Renal pelvis (tissue), 12 donors: ENCODE measurements at places on chromosomes 2 and 18.

DNA sequence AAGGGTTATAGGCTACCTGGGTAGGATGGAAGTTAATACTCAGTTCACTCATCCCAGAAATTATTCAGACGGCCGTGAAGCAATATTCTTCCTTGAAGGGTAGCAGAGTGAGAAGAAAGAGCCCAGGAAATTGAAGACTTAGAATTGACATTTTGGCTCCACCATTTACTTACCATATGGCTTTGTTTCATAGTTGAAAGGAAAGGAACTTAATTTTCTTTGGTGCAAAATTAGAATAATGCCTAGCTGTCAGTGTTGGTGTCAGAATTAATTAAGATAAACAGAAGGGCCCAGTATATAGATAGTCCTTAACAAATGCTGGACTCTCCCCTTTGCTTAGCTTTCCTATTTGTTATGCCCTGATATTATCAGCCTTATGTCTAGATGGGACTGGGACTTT, 263.2 kb downstream of the KCNJ3 start:
- DNase-seq, result no peak

- DNase-seq, result no peak
Observed at GRCh38 chr18:43160509-43160908, 45.0 kb upstream of the RIT2 start.

DNA sequence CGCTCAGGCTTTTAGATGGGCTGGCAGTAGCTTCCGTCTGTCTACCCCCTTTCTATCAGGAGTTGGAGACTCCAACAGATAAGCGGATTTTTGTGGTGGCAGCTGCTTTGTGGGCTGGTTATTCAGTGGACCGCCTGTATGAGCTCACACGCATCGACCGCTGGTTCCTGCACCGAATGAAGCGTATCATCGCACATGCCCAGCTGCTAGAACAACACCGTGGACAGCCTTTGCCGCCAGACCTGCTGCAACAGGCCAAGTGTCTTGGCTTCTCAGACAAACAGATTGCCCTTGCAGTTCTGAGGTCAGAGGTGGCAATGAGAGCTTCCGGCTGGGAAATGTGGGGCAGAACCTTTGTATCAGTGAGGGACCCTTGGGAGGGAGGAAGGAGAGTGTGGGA, 14.8 kb downstream of the CAD start:
- no peak for DNase-seq

- no peak for DNase-seq
Observed at GRCh38 chr2:135657806-135658582, 83.7 kb upstream of the UBXN4 start.

DNA sequence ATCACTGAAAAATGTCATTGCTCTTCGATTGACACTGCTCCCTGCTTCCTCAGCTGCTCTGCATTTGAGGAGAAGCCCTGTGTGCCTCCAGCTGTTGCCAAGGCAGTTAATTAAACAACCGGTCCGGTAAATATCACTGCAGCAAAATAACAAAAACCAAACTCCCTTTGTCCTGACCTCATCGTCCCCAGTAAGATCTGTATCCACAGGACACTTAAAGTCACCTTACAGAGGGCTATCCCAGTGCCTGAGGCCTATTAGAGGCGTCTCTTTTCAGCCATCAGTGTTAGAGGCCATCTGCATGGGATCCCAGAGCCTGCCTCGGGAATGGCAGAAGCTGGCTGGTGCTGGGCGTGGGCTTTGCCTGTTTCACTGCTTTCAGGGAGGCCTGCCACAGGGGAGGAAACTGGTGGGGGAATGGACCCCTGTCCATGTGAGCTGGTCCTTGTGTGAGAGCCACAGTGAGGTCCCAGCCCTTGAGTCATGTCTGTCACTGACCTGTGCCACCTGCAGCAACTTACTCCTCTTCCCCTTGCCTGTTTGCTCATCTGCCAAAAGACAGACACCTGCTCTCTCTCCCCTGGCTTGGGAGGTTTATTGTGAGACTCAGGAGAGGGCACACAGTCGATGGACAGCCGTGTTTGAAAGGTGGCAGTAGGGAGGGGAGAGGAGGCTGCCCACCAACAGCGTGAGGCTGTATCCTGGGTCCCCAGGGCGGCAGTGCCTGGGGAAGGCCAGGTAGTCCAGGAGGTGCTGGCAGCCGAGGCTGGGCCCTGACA, 117.7 kb upstream of the MCFD2 start:
- DNase-seq, result no peak

- DNase-seq, result no peak
Observed at GRCh38 chr2:134574611-134575330, 144.0 kb downstream of the TMEM163 start.
